Adrenal gland (tissue), 19 donors: ENCODE measurements at places on chromosomes 2 and 18. TPM values are rescaled to one million over a fixed set of nuclear protein-coding genes. Genes with fewer than 3 reads are reported as not detected.

DNA sequence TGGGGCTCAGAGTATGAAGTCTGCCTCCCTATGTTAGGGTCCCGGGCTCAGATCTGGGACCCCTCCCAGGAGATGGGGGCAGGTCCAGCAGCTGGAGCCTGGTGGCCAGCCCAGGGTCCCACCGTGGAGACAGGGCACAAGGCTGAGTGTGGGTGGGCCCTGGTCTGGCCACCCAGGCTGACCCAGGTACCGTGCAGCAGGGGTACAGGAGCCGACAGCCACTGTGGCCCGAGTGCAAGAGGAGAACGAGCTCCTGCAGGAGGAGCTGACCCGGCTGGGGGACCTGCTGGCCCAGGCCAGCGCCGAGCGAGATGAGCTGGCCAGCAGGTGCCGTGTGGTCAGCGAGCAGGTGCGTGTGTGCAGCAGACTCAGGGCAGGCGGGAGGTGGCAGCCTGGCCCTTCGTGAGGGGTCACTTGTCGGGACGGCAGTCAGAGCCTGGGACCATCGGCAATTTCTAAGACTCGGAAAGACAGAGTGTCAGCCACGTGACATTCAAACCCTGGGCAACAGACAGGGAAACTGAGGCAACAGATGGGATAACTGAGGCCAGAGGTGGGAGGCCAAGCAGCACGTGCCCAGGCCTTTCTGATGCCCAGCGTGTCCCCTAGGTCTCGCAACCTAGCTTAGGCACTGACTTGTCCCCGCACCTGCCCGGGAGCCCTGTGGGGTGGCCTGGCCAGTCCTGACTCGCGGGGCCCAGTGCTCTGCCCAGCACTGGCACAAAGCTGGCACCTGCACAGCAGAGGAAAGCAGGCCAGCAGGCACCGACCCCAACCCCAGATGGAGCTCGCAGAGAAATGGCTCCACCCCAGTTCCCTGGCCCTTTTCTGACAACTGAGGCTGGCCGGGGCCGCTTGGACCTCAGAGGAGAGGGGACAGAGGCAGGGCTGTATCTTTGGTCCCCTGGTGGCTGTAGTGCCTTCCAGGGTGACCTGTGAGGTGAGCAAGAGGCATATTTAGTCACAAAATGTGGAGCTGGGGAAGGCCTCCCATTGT lies 13.9 kb downstream of the CROCC2 start:
- DNase-seq = peak; percentile 1

GRCh38 chr2:236175548-236176150 lies 7.5 kb upstream of the GBX2 start:
- no peak for DNase-seq

DNA sequence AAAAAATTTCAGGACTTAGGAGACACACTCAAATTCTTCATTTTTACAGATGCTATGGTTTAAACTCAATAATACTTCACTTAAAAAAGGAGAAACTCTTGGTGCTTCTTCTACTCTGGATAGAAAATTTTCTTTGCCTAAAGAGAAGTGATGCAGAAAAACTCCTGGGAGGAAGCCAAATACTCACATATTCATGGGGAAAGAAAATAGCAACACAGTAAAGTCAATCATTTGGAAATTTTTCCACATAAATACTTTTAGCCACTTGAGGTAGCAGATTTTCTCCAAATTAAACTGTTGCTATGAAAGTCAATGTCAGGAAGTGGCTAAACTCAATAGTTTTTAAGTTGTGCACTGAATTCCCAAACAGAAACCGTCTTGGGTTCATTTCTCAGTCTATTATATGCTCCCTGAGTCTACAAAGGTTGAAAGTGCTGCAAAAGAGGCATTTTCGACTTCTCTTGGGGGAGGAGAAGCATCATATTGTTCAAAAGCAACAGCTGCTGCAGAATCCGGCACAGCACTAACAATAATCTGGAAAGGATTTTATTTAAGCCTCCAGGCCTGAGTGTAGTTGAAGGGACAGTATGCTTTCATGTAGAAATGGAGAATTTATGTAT lies 81.1 kb downstream of the UPP2 start:
- DNase-seq = no peak

- DNase-seq = peak; percentile 65
These were observed 9.4 kb downstream of the CTIF start for GRCh38 chr18:48548011-48548771.

Gene NCKAP5
- total RNA-seq = 0.83 TPM

Gene DYNAP
- total RNA-seq = not detected

Gene DSG4
- not detected for total RNA-seq

Gene MC2R
- 10.4 TPM for total RNA-seq

Gene GPR35
- total RNA-seq = not detected
